ENCODE measurements at places on chromosomes 12 and 14.

DNA sequence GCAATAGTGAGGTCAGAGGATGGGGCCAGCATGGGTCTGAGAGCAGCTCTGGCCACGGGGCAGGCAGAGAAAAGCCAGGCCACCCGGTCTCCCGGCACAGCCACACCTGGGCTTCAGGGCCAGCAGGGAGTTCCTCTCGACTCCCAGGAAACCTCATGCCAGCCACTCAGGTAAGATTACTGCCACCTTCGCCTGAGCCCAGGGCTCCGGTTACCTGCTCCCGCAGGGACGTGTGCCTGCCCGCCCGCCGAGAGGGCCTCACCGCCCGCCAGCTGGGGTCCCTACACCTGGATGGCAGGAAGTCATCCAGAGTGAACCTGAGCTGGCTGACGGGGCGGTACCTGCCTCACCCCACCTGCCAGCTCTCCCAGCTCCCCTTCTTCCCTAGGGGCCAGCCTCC, 7.3 kb downstream of the JAG2 start:
- no peak for DNase-seq

GRCh38 chr14:93184391-93185348, at the start of the genes LYSET and MOAP1:
LYSET (plus strand) TSS chr14:93185317; CDS start chr14:93185406, 89 bp downstream.
MOAP1 (minus strand) TSS chr14:93184897; CDS start chr14:93184242, 655 bp downstream.
- DNase-seq: peak; percentile 80

DNA sequence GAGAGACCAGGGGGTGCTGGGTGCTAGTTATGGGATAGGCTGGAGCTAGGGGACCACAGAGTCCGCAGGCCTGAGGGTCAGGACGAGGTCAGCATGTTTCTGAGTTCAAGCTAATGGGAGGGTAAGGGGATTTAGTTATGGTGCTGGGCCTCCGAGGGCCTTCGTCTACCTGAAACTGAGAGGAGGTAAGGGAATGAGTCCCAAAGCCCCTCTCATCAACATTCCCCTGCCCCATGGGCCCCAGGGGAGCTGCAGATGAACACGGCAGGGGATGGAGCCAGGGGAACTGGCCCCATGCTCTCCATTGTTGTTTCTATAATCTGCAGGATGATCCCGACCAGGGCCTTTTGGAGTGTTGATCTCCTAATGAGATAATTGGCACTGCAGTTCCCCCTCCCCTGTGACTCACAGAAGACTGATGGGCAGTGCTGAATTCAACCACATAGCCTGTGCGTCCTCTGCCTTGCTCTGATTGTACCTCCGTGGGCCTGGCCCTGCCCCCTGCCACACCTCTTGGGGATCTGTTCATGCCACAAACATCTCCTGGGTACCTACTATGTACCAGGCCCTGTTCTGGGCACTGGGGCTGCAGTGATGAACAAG, 21.4 kb downstream of the FAIM2 start:
- no peak for DNase-seq

DNA sequence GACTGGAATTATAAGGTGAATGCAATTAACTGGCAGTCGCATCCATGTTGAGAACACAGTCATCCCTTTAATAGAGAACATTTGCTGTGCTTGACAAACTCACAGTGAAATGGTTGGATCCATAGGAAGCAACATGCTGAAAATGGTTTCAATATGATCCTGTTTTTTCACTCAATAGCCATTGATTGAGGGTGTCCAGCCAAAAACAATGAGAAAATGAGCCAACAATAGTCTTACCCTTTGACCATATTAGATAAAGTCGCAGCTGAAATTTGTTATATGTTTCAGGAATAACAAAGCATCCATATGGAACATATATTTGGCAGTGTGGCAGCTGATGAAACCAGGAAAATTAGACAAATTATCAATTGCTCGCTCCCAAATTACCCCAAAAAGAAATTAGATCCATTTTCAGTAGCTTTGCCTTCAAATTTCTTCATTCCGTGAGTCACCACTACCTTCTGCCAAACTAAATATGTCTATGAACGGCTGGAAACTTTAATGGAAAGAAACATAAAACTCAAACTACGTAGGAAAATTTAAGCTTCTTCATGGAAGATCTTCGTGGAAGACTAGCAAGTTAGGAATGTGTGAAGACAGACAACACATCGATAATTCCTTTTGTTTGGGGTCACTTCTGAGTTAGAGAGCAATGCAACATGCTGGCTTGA, 17.4 kb downstream of the IGF1 start:
- DNase-seq: no peak

DNA sequence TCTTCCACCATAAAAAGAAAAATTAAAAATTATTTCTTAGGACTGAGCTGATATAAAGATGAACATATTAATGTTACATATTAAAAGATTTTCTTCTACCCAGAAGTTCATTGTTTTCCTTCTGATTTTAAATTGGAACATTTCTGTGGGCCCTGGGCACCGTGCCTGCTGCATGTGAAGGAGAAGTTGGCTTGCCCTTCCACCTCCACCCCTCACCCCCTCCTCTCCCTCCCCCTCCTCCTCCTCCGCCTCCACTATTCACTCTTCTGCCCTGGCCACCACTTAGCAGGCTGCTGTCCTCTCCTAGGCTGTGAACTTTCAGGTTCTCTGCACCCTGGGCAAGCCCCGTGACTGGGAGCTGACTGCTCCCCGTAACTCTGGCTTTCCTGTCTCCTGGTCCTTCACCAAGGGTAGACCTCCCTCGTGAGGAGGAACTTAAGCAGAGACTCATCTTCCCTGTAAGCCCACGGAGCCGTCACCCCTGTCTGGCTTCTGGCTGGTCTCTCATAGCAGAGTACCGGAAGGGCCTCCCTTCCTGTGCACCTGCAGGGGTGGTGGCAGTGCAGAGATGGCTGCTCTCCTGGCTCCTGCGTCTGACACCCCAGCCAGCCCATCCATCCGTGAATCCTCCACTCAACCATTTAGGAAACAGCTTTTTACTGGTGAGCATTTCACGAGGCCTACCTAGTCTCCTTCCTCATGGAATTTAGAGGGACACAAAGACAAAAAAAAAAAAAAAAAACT, 12.8 kb downstream of the TUNAR start:
- DNase-seq: no peak

GRCh38 chr14:78927261-78927660, 757.1 kb downstream of the NRXN3 start:
- DNase-seq: no peak

- DNase-seq: no peak
These were observed 36.4 kb downstream of the MEG3 start for GRCh38 chr14:100862277-100862676.

DNA sequence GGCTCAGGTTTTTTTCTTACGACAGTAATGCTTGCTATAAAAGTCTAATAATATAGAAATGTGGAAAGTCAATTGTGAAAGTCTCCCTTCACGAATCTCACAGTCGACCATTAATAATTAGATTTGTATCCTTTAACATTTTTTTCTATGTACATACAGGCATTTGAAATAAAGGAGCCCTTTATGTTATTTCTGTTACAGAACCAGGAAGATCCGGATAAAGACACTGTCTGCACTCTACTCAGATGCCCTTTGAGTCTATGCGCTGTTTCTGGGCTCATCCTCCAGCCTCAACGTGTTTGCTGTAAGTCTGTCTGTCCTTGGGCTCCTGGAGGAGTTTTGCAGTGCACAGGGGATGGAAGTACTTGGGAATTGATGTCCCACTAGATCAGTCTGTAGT, 212.2 kb upstream of the ATP2B1 start:
- DNase-seq: no peak

GRCh38 chr12:49000346-49000745, 1.2 kb upstream of the DDN start:
- no peak for DNase-seq

DNA sequence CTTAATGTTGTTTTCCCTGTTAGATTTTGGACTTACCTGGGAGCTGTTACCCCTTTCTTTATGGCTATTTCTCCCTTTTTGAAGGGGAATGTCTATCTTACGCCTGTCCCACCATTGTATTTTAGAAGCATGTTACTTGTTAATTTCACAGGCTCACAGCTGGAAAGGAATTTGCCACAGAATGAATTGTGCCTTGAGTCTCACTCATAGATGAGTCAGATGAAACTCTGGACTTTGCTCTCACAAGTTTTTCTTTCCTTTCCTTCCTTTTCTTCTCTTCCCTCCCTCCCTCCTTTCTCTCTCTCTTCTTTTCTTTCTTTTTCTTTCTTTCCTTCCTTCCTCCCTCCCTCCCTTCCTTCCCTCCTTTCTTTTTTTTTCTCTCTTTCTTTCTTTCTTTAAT, 9.3 kb upstream of the ATF7IP start:
- no peak for DNase-seq

- no peak for DNase-seq
These were observed 1.1 kb upstream of the DPPA3 start for GRCh38 chr12:7709969-7710675.

GRCh38 chr14:94290197-94290596, 2.9 kb downstream of the SERPINA10 start:
- DNase-seq: no peak

- no peak for DNase-seq
These were observed 23.5 kb downstream of the OR6C68 start for GRCh38 chr12:55515696-55516095.

DNA sequence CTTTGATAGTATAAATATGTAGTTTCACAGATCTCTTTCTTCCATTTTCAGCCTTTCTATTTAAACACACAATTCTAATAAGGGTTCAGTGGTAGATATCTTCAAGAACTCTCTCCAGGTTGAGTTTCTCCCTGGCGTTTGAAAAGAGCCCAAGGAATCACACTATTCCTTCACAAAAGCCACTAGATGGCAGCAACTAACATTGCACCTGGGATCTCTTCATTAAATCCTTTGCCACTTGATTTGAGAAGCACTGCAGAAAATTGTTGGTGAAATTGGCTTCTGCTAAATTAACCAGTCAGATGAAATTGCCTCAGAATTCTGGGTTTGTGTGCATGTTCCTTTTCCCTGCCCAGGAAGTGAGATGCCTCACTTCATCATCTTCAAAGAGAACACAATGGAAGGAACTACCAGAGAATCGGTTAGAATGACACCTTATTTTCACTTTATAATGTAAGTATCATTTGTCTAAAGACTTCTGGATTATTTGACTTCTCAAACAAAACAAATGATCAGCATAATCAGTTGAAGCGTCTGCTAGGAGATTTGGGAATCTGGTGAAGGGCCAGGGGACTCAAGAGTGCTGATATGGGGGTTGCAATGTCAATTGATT, 6.8 kb downstream of the CCDC198 start:
- DNase-seq: no peak

DNA sequence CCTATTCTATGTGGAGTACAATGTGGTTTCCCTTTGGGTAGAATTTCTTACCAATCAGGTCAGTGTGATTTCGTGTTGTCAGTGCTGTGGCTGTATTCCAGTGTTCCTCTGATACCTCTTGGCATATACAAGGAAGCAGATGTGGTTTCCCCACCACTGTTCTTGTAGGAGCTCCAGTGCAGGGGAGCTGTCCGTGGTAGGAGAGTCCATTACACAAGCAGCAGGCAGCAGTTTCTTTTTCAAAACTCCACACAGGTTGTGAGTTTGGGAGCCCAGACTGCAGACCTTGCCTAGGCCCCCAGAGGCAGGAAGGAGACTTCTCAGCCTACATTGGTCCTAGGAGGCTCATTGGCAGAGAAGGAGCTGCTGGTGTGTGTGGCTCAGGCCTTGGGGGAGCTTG, 452.8 kb downstream of the AACS start:
- DNase-seq: no peak

GRCh38 chr12:113463746-113464451, 7.8 kb downstream of the LHX5 start:
- no peak for DNase-seq

- DNase-seq: no peak
These were observed 7.4 kb downstream of the ABCD2 start for GRCh38 chr12:39612250-39612649.

DNA sequence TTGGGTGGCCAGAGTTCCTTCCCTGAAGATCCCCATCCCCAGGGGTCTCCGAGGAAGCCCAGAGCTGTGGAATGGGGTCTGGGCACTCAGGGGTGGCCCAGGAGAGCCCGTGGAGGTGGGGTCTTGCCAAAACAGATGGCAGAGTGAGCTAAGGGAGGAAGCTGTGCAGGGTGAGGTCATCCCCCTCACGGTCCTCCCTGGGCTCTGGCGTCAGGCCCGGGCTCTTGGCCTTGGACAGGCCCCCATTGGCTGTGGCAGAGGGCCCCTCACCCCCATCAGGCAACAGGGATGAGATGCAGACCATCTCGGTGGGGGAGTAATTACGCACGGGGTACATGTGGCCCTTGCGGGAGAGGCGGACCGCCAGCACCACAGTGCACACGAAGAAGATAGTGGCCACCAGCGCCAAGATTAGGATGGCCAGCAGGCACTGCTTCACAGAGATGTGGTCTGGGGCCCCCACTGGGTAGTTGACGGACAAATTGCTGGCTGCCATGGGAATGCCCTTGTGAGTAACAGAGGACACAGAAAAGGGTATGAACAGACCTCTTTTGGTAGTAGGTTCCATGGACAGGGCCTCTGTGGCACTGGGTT, 10.7 kb downstream of the SELPLG start:
- DNase-seq: no peak

DNA sequence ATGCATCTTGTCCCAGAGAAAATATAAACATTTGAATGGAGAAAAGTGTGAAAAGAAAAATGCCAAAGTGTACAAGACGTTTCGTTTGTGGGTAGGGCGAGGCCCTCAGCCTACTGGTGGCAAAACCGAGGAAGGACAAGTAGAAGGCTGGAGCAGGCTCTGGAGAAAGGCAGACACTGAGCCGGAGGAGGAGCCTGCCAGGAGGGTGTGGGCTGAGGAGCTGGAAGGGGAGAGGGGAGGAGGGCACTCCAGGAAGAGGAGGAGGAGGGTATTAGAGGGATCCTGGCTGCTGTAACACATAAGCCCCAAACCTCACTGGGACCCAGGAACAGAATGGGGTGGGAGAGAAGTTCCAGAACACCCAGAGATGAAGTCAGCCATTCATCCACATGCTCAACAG, 47.7 kb downstream of the CLMN start:
- no peak for DNase-seq

DNA sequence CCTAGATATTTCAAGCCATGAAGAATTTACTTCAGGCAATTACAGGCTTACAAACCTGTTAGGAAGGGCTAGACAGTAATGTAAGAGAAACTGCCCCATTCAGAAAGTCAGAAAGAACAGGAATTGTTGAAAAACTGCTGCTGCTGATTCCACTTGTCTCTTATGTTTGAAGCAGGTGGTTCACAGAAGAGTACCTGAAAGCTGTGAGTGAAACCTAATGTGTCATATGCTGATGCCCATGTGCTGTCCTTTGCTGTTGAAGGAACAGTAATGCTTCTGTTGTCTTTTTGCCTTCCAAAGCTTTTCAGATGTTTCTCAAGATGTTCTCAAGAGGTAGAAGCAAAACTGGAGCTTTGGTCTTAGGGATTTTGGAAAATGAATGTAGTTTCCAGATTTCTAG, 39.0 kb downstream of the MNAT1 start:
- DNase-seq: no peak

- no peak for DNase-seq
These were observed 1.7 kb downstream of the CABP1 start for GRCh38 chr12:120642121-120642520.

GRCh38 chr14:75709207-75709812, 48.3 kb downstream of the TTLL5 start:
- DNase-seq: peak; percentile 19
